ENCODE measurements at places on chromosomes 11 and 22.

DNA sequence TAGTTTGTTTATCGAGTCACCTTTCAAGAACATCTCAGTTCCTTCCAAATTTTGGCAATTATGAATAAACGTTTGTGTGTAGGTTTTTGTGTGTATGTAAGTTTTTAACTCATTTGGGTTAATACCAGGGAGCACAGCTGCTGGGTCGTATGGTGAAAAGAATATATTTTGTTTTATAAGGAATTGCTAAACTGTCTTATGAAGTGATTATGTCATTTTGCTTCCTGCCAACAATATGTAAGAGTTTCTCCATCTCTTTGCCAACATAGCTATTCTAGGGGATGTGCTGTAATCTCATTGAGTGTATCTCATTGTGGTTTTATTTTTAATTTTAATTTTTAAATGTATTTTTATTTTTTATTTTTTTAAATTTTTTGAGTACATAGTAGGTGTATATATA is 27.3 kb downstream of the BCL2L13 start:
- DNase-seq = no peak

DNA sequence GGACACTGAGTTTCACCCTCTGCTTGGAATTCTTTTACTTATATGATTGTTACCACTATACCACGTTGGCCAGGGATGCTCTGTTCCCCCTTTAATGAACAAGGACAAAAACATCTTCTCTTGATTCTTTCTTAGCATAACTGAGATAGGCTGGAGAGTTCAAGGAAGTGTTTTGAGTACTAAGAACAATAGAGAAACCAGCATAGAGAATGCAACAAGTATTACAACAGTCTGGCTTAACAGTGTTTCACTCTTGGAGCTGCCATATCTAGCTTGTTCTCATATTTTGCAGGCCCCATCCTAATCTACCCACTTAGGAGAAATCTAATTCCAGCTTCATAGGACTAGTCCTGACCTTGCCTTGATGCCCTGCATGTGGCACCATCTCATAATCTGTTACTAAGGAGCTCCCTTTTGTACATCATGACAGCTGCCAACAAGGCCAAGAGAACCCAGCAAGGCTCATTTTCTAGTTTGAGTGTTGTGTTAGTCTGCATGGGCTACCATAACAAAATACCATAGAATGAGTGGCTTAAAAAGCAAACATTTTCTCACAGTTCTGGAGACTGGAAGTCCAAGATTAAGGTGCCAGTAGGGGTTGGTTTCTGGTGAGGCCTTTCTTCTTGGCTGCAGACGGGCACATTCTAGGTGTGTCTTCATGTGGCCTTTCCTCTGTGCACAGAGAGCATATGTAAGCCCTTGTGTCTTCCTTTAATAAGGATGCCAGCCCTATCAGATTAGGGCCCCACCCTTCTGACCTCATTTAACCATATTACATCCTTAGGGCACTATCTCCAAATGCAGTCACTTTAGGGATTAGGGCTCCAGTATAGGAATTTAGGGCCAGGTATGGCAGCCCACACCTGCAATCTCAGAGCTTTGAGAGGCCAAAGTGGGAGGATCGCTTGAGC is 37.8 kb downstream of the PACS1 start:
- DNase-seq = no peak

GRCh38 chr11:69153661-69154060 is 2.1 kb upstream of the SMIM38 start:
- no peak for DNase-seq

DNA sequence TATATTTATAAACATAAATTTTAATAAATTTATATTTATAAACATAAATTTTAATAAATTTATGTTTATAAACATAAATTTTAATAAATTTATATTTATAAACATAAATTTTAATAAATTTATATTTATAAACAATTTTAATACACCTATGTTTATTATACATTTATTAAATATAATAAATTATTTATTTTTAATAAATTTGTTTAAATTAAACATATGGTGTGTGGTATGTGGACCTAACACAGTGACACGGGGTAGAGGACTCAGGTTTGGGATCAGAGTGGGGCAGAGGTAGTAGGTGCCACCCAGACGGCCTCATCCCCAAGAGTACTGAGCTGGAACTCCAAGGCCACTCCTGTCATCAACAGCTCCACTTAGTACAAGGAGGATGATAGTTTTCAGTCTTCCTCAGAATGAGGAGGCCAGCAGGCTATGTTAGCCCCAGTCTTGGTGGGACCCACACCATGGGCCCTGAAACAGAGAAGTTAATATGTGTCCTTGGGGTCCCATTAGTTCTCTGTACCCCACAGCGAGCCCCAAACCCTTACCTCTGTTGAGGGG is 46.7 kb upstream of the BID start:
- DNase-seq = no peak

- DNase-seq = no peak
These were observed 22.5 kb upstream of the CYP2R1 start for GRCh38 chr11:14914536-14914935.

- DNase-seq = no peak
These were observed 47.1 kb upstream of the OPCML start for GRCh38 chr11:133579165-133580031.

GRCh38 chr11:101435408-101435973 is 148.3 kb downstream of the TRPC6 start:
- no peak for DNase-seq

- no peak for DNase-seq
These were observed 56.0 kb upstream of the SHISAL1 start for GRCh38 chr22:44368611-44369292.

- no peak for DNase-seq
These were observed 4.3 kb downstream of the SRRD start for GRCh38 chr22:26487996-26488395.

- no peak for DNase-seq
These were observed 22.0 kb downstream of the TBRG1 start for GRCh38 chr11:124644426-124645280.

DNA sequence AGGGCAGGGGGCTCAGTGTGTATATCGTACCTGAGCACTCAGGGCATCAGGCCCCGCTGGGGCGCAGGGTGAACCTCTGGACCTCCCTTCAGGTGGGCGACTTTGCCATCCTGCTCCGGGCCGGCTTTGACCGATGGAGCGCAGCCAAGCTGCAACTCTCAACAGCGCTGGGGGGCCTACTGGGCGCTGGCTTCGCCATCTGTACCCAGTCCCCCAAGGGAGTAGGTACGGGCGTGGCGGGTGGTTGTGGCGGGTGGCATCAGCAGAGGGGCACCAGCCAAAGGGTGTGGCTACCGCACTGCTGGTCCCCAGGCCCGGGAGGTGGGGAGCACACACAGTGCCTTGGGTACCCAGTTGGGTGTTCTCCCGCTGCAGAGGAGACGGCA is 6.3 kb downstream of the SLC39A13 start:
- DNase-seq = no peak

GRCh38 chr11:12359761-12360160 is 17.6 kb upstream of the PARVA start:
- DNase-seq = no peak

- no peak for DNase-seq
These were observed 6.0 kb downstream of the RPL3 start for GRCh38 chr22:39313258-39314001.

- DNase-seq = no peak
These were observed 16.3 kb upstream of the TMEM41B start for GRCh38 chr11:9330387-9331384.

- no peak for DNase-seq
These were observed at the start of gene LRRC32 for GRCh38 chr11:76670485-76671236. LRRC32 (minus strand) TSS chr11:76670747; CDS start chr11:76665954, 4,793 bp downstream.

DNA sequence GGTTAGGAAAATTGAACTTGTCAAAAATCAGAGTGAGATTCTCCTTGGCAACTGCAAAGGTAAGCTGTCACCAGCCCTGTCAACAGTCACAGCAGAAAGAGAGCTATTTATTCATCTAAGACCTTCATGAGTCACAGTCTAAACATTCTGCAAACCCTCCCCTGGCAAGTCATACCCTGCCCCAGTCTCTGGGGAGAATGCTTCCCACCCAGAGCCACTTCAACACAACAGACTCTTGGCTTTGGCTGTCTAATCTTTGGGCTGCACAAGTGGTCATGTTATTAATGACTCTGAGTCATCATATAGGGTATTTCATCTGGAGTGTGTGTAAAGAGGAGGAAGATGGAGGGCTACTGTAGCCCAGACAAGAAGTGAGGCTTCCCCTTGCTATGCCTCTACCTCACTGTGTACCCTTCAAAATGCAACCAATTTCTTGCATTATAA is 153.4 kb downstream of the CCDC34 start:
- no peak for DNase-seq

GRCh38 chr11:67490727-67491065 is 7.9 kb downstream of the AIP start:
- no peak for DNase-seq

All from stimulated activated CD8-positive, alpha-beta memory T cell treated with anti-CD3 and anti-CD28 coated beads, Interleukin-4, amount 100 ng/mL, for 1 hour (primary cell).